Adrenal gland (tissue), 19 donors: ENCODE measurements at places on chromosomes 2 and 18. TPM values are rescaled to one million over a fixed set of nuclear protein-coding genes. Genes with fewer than 3 reads are reported as not detected.

DNA sequence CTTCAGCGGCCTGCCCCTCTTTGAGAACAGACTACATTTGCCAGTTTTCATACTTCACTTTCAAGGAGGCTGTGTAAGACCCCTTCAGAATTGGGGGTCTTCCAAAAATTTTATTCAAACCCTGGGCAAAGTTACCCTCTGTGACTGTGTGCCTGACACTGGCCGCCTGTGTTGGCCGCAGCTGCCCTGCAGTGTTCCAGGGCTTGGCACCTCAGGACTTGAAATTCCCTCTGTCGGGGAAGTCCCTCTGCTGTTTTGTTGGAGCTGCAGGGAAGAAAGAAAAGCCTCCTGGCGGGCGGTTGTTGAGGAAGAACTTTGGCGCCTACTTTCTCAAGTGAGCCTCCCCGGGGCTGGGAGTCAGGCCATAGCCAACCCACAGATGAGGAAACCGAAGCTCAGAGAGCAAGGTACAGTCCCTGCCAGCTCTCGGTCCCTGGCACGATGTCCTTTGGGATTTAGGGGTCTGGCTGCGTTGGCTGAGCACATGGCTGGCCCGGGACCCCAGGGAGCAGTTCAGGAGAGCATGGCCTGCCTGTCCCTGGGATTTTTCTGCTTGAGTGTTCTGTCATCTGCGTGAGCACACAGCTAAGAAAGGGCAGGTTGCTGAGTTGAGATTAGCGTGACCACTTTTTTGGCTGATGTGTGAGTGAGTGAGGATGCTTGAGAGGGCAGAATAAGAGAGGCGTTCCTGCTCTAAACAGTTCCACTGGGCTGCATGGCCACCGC, 17.9 kb upstream of the ASB1 start:
- H3K4me3 ChIP-seq = no peak overlapping the region
- no peak overlapping the region for H3K27ac ChIP-seq
- no peaks in the 10 kb centered on the region for H3K27me3 ChIP-seq
- no peaks in the 10 kb centered on the region for H3K36me3 ChIP-seq

- no peak for DNase-seq
- no peak overlapping the region for H3K4me3 ChIP-seq
- H3K4me1 ChIP-seq = no peaks in the 10 kb centered on the region
- no peaks in the 10 kb centered on the region for H3K27me3 ChIP-seq
- H3K36me3 ChIP-seq = no peaks in the 10 kb centered on the region
- H3K27ac ChIP-seq = no peak overlapping the region
Measured at GRCh38 chr2:172409042-172409441, 18.3 kb upstream of the ITGA6 start.

CYP27A1 gene
- 103 TPM for total RNA-seq

GRCh38 chr18:47526147-47526546, 274.7 kb upstream of the SKOR2 start:
- no peak overlapping the region for H3K27ac ChIP-seq
- no peaks in the 10 kb centered on the region for H3K4me1 ChIP-seq
- DNase-seq = no peak
- no peaks in the 10 kb centered on the region for H3K27me3 ChIP-seq
- H3K36me3 ChIP-seq = no peaks in the 10 kb centered on the region

- no peak overlapping the region for H3K27ac ChIP-seq
- DNase-seq = no peak
- H3K27me3 ChIP-seq = no peaks in the 10 kb centered on the region
- H3K4me1 ChIP-seq = no peaks in the 10 kb centered on the region
Measured at GRCh38 chr2:63422556-63422955, 165.7 kb downstream of the WDPCP start.

DNA sequence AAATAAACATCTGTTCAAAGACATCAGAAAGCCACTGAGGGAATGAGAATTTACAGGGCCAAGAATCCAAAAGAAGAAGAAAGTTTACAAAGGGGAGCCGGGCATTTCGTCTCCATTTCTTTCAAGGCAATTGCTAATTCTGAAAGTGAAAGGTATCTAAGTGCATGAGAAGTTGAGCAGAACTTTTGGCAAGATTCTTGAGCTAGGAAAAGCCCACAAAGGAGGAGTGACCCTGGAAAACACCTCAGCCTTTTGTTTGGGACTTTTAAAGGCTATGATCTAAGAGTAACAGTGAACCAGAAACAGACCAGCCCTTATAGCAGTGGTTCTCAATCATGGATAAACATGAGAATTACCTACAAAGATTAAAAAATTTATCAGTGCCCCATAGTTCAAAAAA, 87.4 kb downstream of the MDH1 start:
- H3K27ac ChIP-seq = no peak overlapping the region
- no peaks in the 10 kb centered on the region for H3K4me1 ChIP-seq
- H3K27me3 ChIP-seq = no peaks in the 10 kb centered on the region
- no peaks in the 10 kb centered on the region for H3K36me3 ChIP-seq
- no peak for DNase-seq

MC5R gene
- 0.32 TPM for total RNA-seq

- no peak overlapping the region for H3K4me3 ChIP-seq
- no peaks in the 10 kb centered on the region for H3K4me1 ChIP-seq
- no peak overlapping the region for H3K27ac ChIP-seq
- H3K36me3 ChIP-seq = no peaks in the 10 kb centered on the region
- DNase-seq = no peak
Measured at GRCh38 chr18:79457652-79458051, 61.9 kb downstream of the NFATC1 start.

CPLX4 gene
- not detected for total RNA-seq

REG1B gene
- 2.6 TPM for total RNA-seq

KRTCAP3 gene
- 8.2 TPM for total RNA-seq

CHN1 gene
- 17.7 TPM for total RNA-seq

GRCh38 chr2:176560296-176560695, 291.1 kb downstream of the MTX2 start:
- no peak overlapping the region for H3K4me3 ChIP-seq
- H3K4me1 ChIP-seq = no peaks in the 10 kb centered on the region
- no peaks in the 10 kb centered on the region for H3K36me3 ChIP-seq
- no peak overlapping the region for H3K27ac ChIP-seq

DNA sequence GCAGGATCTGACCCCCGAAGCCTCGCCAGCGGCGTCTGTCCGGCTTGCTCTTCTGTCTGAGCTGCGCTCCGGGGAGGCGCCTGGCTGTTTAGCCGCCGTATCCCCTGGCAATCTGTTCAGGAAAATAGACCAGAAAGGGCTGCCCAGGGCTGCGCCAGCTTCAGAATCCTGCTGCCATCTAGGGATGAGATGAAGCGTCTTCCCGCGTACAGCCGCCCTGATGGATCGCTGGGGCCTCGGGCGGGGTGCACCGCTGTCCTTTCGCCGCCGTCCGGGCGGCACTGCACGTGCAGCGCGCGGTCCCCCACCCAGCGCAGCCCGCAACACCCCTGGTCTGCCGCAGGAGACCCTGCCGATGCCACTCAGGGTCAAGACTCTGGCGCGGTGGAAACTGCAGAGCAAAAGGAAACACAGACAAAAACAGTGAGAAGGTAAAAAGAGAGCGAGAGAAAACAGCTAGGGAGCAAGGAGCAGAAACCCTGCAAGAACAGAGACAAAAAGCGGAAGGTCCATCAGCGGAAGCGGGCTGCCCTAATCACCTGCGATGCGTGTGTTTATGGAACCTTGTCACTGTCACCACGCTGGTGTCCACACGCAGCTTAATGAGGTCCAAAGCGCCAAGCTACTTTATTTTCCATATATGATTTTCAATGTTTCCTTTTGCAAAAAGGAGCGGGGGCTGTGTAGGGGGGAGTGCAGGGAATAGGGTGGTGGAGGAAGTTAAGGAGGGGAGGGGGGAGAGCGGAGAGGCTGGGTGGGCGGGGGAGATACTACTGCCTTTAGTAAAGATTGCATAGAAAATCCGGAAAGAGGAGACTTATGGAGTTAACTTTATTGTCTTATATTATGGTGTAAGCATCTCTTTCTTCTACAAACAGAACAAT, 2113.3 kb upstream of the PIK3C3 start:
- no peak overlapping the region for H3K27ac ChIP-seq
- peak; percentile 82 for DNase-seq
- H3K4me3 ChIP-seq = peak overlapping the region; percentile 40
- H3K36me3 ChIP-seq = no peaks in the 10 kb centered on the region
- H3K27me3 ChIP-seq = no peaks in the 10 kb centered on the region

KYNU gene
- total RNA-seq = 18.8 TPM

CRYGD gene
- not detected for total RNA-seq

POTEC gene
- not detected for total RNA-seq

- H3K27me3 ChIP-seq = no peaks in the 10 kb centered on the region
- H3K4me3 ChIP-seq = no peak overlapping the region
- H3K4me1 ChIP-seq = no peaks in the 10 kb centered on the region
- H3K27ac ChIP-seq = no peak overlapping the region
- H3K36me3 ChIP-seq = no peaks in the 10 kb centered on the region
Measured at GRCh38 chr2:69353360-69353759, 33.7 kb downstream of the GFPT1 start.

NPPC gene
- total RNA-seq = not detected

SATB2 gene
- 12.4 TPM for total RNA-seq

ACKR3 gene
- total RNA-seq = 1.7 TPM

- no peak overlapping the region for H3K27ac ChIP-seq
- DNase-seq = no peak
Measured at GRCh38 chr18:58257461-58257860, 213.4 kb downstream of the NEDD4L start.

DNA sequence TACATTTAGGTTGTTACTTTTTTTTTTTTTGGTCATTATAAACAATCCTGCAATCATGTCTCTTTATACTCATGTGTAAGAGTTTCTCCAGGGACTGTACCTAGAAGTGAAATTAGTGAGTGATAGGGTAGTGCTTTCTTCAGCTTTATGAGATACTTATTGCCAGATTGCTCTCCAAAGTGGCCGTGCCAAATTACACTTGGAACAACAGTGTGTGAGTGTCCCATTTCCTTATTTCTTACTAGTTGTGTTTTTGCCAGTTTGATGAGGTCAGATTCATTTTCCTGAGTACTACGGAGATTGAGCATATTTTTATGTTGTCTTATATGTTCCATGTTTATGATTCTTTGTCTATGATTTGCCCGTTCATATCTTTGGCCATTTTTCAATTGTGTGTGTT, 39.2 kb downstream of the GALNT1 start:
- no peak for DNase-seq
- peaks cover 27% of the 10 kb centered on the region for H3K4me1 ChIP-seq
- no peak overlapping the region for H3K4me3 ChIP-seq
- no peaks in the 10 kb centered on the region for H3K36me3 ChIP-seq

GRCh38 chr18:48455555-48456478, 46.6 kb upstream of the ZBTB7C start:
- no peak overlapping the region for H3K27ac ChIP-seq
- no peaks in the 10 kb centered on the region for H3K27me3 ChIP-seq
- no peak for DNase-seq
- H3K36me3 ChIP-seq = no peaks in the 10 kb centered on the region
- H3K4me1 ChIP-seq = peaks cover 16% of the 10 kb centered on the region

HOXD13 gene
- not detected for total RNA-seq

- no peaks in the 10 kb centered on the region for H3K27me3 ChIP-seq
- DNase-seq = peak; percentile 81
- peaks cover 8% of the 10 kb centered on the region for H3K4me1 ChIP-seq
- no peaks in the 10 kb centered on the region for H3K36me3 ChIP-seq
Measured at GRCh38 chr18:76495435-76496193, 572 bp upstream of the ZNF516 start.

METAP1D gene
- total RNA-seq = 1.7 TPM
